ENCODE measurements at places on chromosomes 3 and 15. TPM values are rescaled to one million over a fixed set of nuclear protein-coding genes. Genes with fewer than 3 reads are reported as not detected.

The MAP2K1 gene
- 22.1 TPM for total RNA-seq

The ZNF502 gene
- total RNA-seq: 10.8 TPM

The RYR3 gene
- total RNA-seq: 12.5 TPM

The RBP2 gene
- not detected for total RNA-seq

The GTF2E1 gene
- total RNA-seq: 11.1 TPM

The GOLGA8J gene
- not detected for total RNA-seq

Data from temporal lobe (tissue), 4 donors.